ENCODE measurements at places on chromosomes 7 and 10. TPM values are rescaled to one million over a fixed set of nuclear protein-coding genes. Genes with fewer than 3 reads are reported as not detected.

Gene PMS2
- 16.0 TPM for total RNA-seq

DNA sequence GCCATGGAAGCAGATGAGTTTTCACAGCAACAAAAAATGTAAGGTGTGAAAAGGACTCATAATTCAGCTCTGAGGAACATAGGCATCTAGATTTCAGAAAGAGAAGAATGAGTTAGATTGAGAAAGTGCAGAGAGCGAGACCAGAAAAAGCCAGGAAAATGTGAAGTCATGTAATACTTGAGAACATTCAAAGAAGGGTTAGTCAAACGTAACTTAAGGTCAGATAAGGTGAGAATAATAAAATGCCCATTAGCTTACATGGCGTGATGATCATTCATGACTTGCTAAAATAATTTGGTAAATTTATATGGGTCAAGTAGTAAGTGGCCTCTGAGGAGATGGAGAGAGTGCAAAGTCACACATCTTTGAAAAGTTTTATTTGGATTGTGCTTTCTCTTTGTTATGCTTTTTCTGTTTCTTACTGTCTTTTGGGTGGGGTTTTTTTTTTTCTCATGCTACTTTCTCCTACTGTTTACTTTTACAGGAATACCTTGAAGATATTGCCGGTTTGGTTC is 271.8 kb upstream of the NRG3 start:
- H3K4me3 ChIP-seq: no peak overlapping the region
- no peaks in the 10 kb centered on the region for H3K27me3 ChIP-seq
- H3K27ac ChIP-seq: no peak overlapping the region
- DNase-seq: no peak

GRCh38 chr10:50653142-50653541 is 29.4 kb upstream of the SGMS1 start:
- no peak overlapping the region for H3K27ac ChIP-seq
- H3K4me3 ChIP-seq: no peak overlapping the region
- H3K4me1 ChIP-seq: peaks cover 7% of the 10 kb centered on the region
- no peaks in the 10 kb centered on the region for H3K27me3 ChIP-seq
- DNase-seq: peak; percentile 62

Gene NEURL1
- 136 TPM for total RNA-seq

Gene SKAP2
- total RNA-seq: 4.6 TPM

GRCh38 chr10:96309628-96310320 is 5.5 kb downstream of the DNTT start:
- H3K4me3 ChIP-seq: no peak overlapping the region
- DNase-seq: no peak
- H3K36me3 ChIP-seq: no peaks in the 10 kb centered on the region
- peaks cover 14% of the 10 kb centered on the region for H3K4me1 ChIP-seq

DNA sequence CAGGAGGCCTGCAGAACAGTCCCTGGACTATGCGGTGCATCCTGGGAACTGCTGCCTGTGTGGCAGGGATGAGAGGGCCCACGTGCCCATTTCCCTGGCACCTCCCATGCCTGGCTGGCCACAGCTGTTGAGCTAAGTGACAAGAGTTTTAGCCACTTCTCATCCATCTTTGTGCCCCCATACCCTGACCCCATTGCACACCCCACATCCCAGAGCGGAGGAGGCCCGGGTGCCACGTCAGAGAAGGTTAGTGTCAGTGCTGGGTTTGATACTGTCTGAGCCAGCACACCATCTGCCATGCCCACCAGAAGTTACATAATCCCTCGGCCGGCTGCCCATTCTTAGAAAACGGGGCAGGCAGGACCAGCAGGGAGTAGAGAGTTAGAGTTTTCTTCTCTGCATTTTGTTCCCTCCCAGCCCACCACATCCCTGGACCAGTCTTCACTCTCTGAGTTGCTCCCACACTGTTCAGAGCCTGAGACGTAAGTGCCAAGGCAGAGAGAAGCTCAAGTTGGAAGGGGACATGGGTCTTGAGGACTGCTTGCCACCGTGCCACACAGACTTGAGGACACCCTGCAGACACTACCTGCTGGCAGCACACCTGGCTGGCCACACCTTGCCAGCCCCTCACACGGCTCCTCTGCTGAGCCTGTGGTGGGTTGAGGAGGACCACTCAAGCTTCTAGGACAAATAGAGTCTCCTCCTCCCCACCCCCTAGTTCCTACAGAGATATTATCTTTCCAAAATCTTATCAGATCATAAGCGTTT is 13.1 kb downstream of the UNC5B start:
- H3K27ac ChIP-seq: no peak overlapping the region
- H3K4me1 ChIP-seq: no peaks in the 10 kb centered on the region
- no peak for DNase-seq
- H3K27me3 ChIP-seq: no peaks in the 10 kb centered on the region
- H3K4me3 ChIP-seq: no peak overlapping the region

DNA sequence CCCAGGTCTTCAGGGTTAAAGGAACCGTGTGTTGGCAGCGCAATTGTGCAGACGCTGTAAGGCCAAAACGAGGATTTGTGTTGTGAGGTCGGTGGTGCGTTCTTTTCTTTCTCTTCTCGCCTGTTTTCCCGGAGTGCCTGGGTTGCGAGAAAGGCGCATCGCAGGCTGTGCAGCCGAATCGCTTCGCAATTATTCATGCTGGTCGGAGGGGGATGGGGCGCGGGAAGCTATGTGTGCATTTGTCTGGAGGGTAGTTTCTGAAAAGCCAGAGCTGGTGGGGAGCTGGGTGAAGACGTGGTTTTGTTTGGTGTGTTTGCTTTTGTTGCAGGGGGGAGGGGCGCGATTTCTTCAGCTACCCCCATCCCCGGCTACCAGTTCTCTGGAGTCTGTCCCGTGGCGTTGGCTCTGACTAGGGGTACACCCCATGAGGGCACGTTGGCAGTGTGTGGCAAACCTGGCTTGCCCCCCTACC is 2.1 kb downstream of the MXI1 start:
- H3K4me3 ChIP-seq: peak overlapping the region; percentile 73
- peak; percentile 87 for DNase-seq
- H3K27ac ChIP-seq: peak overlapping the region; percentile 94
- H3K36me3 ChIP-seq: no peaks in the 10 kb centered on the region
- H3K4me1 ChIP-seq: peaks cover 15% of the 10 kb centered on the region

Gene TUBB8
- not detected for total RNA-seq

DNA sequence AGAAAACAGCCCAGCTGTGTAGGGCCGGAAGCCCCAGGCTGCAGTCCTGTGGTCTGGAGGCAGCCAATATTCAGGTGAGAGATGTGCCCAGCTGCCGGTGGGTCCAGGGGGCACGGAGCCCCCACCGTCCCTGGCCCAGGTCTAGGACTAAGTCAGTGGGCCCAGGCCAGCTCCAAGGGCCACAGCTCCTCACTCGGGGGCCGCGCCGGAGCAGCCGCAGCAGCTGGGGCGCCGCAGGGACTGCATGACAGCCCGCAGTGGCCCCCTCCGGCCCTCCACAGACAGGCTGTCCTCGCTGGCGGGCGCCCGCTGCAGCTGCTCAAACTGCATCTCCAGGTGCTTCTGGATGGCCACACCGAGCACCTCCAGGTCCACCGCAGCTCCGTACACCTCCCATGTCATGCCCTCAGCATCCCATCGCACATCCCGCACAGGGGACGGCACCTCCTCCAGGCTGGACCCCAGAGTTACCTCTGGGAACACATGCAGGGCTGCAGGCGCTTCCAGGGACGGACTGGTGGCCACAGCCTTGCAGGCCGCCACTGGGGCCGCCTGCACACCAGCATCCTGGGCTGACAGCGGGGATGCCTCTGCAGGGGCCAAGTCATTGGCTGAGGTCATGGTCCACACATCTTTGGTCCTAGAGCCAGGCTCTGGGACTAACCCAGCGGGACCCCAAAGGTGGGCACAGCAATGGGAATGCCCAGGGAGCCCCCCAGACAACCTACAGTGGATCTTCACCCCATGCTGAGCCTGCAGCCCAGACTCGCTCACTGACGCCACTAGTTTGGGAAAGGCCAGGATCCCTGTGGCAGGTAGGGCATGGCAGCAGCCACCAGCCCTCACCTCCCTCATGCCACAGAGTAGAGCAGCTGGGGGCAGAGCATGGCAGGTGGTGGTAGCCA is 7.0 kb downstream of the GPRIN2 start:
- no peak overlapping the region for H3K27ac ChIP-seq
- H3K4me3 ChIP-seq: no peak overlapping the region
- no peaks in the 10 kb centered on the region for H3K36me3 ChIP-seq

- H3K4me1 ChIP-seq: no peaks in the 10 kb centered on the region
- peaks cover 7% of the 10 kb centered on the region for H3K27me3 ChIP-seq
- peak overlapping the region; percentile 47 for H3K27ac ChIP-seq
- DNase-seq: no peak
- H3K4me3 ChIP-seq: peak overlapping the region; percentile 72
Measured at GRCh38 chr10:79905322-79906314, 43.3 kb downstream of the SFTPD start.

DNA sequence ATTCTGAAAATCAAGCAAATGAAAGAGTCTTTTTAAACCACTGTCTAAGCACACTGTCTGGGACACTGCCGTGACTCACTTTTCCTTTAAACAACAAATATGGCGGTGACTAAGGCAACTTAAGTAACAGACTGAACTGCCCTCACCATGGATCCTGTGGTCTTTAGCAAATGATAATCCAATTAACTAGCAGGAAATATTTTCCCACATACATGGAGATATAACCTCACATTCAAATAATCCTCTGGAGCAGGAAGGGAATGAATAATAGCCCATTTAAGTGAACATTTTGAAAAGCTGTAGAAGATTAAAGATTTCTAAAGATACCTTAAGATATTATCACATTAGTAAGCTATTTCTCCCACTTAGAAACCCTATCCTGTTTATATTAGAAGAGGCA is 40.3 kb upstream of the LRRC17 start:
- H3K4me1 ChIP-seq: peaks cover 6% of the 10 kb centered on the region
- H3K36me3 ChIP-seq: no peaks in the 10 kb centered on the region
- H3K27ac ChIP-seq: no peak overlapping the region
- DNase-seq: no peak
- no peaks in the 10 kb centered on the region for H3K27me3 ChIP-seq

Gene RPEL1
- total RNA-seq: not detected

DNA sequence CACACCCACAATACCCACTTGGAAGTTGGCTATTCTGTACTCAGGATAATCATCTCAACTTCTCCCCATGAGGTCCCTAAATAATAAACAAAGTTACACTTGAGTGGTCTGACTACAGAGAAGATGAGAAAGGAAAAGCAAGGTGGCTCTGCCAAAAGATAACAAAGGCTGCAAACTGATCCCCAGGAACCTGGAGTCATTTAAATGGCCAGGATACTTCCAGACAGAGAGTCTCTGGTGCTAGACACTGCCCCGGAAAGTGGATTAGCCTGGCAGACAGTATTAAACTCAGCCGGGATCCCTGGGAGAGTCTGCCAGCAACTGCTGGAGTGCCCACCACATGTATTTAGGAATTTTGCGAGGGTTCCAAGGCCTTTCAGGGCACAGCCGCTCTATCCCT is 93.7 kb downstream of the DGKI start:
- no peak for DNase-seq
- no peak overlapping the region for H3K27ac ChIP-seq
- no peaks in the 10 kb centered on the region for H3K36me3 ChIP-seq
- no peak overlapping the region for H3K4me3 ChIP-seq
- no peaks in the 10 kb centered on the region for H3K4me1 ChIP-seq
- H3K27me3 ChIP-seq: peaks cover 19% of the 10 kb centered on the region

Gene MPP7
- 37.5 TPM for total RNA-seq

Gene CFAP46
- total RNA-seq: not detected

DNA sequence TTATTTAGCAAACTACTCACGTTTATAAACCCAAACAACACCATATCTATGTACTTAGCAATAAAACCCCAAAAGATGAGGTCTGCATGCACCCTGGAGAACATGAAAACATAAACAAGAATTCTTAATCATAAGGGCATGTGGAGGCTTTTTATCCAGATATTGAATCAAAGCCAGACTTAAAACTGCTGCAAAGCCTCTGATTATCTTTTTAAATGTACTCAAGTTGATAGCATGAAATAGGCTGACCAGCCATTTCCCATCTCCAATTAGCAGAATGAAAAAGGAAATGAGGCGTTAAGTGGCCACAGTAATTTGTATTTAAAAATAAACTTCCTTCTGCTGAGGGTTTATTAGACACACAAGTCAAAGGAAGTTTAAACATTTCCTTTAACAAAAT is 48.3 kb downstream of the ITIH5 start:
- H3K36me3 ChIP-seq: no peaks in the 10 kb centered on the region
- H3K27ac ChIP-seq: no peak overlapping the region
- no peak overlapping the region for H3K4me3 ChIP-seq
- H3K27me3 ChIP-seq: no peaks in the 10 kb centered on the region
- DNase-seq: no peak
- no peaks in the 10 kb centered on the region for H3K4me1 ChIP-seq

- no peak overlapping the region for H3K4me3 ChIP-seq
- no peak overlapping the region for H3K27ac ChIP-seq
- H3K27me3 ChIP-seq: no peaks in the 10 kb centered on the region
- DNase-seq: no peak
- no peaks in the 10 kb centered on the region for H3K4me1 ChIP-seq
- peaks cover 12% of the 10 kb centered on the region for H3K36me3 ChIP-seq
Measured at GRCh38 chr10:101536800-101537199, 51.3 kb downstream of the POLL start.

GRCh38 chr7:930975-931758 is 23.3 kb downstream of the ADAP1 start:
- no peaks in the 10 kb centered on the region for H3K36me3 ChIP-seq
- DNase-seq: no peak
- H3K27ac ChIP-seq: no peak overlapping the region
- no peak overlapping the region for H3K4me3 ChIP-seq

Gene KIAA1549
- 7.8 TPM for total RNA-seq

DNA sequence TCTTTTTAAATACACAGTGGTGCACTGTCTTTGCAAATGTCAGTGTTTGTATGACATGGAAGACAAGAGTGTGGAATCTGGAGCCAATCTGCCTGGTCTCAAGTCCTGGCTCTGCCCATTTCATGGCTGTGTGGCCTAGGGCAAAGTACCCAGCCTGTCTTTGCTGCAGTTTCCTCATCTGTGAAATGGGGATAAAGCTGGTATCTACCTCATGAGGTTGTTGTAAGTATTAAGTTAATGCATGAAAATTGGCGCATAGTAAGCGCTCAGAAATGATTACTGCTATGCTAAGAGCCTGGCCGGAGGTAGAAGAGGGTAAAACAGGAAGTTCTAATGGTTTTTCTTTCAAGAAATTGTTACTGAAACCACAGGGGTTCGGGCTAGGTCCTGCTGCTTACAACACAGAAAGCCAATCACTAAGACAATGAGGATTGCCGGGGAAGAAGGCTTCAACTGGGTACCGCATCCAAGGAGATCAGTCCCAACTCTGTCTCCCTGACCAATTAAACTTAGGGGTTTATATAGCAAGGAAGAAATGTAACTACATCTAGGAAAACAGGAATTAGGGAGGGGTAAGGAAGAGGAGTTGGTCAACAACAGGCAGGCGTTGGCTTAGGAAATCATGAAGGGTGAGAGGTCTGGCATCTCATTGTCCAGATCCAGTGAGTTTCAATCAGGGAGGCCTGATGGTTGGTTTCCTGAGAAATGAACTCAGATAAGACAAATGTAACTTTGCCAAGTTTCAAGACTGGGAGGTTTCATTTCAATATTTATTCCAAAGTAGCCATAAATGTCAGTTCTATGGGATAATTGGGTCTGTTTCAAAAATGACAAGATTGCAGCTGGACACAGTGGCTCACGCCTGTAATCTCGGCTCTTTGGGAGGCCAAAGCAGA is 57.0 kb downstream of the CHST3 start:
- DNase-seq: no peak
- no peak overlapping the region for H3K27ac ChIP-seq
- peaks cover 10% of the 10 kb centered on the region for H3K4me1 ChIP-seq

GRCh38 chr10:17512341-17513001 is 58.1 kb upstream of the ST8SIA6 start:
- no peak overlapping the region for H3K4me3 ChIP-seq
- no peaks in the 10 kb centered on the region for H3K36me3 ChIP-seq
- H3K27ac ChIP-seq: no peak overlapping the region
- peak; percentile 69 for DNase-seq

All from stomach (tissue), 19 donors.